HCT116 (cell line): ENCODE measurements at places on chromosomes 16 and 17. TPM values are rescaled to one million over a fixed set of nuclear protein-coding genes. Genes with fewer than 3 reads are reported as not detected.

GRCh38 chr17:8776881-8777280, 18.5 kb upstream of the SPDYE4 start:
- DNase-seq: no peak

DNA sequence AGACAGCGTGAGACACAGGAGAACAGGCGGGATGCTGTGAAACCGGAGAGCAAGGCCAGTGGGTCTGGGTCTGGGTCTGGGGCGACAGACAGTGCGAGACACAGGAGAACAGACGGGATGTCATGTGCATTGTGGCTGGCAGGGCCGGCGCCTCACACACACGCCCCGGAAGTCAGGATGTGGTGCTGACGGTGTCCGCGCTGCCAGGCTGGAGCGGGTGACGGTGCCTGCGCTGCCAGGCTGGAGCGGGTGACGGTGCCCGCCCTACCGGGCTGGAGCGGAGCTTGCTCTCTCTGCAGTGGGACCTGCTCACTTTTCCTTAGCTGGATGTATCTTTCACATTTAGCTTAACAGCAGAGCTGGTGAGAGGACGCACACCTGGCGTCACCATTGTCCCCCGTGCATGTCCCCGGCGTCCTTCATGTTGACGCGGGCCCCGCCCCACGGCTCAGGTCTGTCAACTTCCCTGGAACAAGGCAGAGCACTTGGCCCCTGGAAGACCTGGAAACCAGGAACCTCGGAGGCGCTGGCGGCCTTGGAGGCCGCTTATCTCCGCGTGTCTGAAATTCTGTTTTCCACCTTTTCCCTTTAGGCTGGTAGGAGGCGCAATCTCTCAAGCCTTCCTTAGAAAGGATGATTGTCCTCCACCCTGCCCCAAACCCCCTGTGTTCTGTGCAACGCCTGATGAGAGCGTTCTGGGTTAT, 43.0 kb upstream of the ZNF750 start:
- DNase-seq: no peak

GRCh38 chr16:24180451-24180850, 75.7 kb upstream of the CACNG3 start:
- no peak for DNase-seq

DNA sequence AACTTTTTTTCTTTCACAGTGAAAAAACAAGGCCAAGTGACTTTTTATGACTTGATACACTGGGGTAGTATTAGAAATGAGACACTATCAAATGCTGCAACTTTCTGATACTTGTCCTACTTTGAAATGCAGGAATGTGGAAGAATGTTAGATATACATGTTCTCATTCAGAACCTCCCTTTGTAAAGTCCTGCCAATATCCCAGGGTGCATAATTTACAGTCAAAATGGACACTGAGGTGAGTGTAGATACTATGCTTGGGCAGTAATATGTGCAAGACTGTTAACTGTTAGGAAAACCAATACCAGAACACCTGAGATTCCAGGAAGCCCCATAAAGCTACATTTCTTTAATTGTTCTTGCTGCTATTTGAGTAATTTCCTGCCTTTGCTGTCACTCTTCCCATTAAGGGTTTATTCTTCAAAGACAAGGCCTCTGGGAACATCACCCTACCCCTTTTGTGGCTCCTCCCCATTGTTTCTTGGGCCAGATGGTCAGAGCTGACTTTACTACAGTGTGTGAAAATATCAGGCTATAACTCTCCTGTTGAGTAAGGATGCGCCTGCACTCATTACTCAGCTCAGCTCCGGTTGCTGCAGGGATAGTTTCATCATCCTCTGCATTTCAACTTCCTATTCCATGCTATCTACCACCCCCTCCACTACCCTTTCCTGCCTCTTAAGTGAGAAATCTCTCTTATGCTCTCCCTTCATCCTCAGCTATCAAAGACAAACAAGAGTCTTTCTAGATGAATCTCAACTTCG, 48.7 kb downstream of the TMEM100 start:
- no peak for DNase-seq

DNA sequence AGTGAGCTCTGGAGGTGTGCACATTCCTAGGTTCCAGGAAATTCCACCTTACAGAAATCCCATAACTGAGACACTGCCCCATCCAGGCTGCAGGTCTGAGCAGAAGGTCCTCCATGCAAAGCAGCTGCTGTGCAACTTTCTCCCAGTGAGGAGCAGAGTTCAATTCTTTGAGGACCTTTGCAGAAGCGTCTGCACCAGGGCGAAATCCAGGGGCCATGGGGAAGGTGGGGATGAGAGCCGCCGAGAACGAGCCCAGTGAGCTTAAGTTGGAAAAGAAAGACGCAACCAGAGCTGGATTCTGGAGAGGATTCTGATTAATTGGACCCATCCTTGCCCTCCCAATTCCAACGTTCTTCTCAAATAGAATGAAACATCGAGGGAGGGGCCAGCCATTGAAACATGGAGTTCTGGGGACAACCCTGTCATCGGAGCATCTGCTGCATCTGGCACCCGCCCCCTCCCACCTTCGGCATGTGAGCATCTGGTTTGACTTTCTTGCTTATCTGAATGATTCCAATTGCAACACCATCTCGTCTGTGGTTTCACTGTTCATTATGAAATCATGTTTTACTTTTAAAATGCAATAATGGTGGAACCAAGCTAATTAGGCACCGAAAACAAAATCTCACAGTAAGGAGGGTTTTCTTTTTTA, 190.6 kb upstream of the FOXF1 start:
- no peak for DNase-seq

SCGB1C2 gene
- total RNA-seq: not detected

DNA sequence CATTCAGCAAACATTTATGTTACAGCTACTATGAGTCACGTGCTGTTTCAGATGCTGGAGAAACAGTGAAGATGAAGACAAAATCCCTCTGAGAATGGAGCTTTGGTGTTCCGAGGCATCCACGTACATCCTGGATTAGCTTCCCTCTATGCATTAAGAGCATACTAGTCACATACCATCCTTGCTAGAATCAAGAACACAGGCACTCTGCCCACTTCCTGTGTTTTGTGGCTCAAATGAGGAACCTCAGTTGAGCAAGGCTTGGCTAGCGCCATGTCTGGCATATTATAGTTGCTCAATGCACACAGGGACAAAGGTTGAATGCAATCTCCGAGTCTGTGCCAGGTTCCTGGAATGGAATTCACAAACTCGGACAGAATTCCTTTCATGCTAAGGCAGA, 297.5 kb downstream of the XYLT1 start:
- no peak for DNase-seq

KCNH4 gene
- total RNA-seq: not detected

- peak; percentile 91 for DNase-seq
These were observed 34.1 kb upstream of the SLC38A10 start for GRCh38 chr17:81328978-81329926.

GRCh38 chr17:61966191-61966590, 38.4 kb upstream of the INTS2 start:
- no peak for DNase-seq

CDK3 gene
- 7.1 TPM for total RNA-seq
